ENCODE measurements at places on chromosomes 3 and 15. TPM values are rescaled to one million over a fixed set of nuclear protein-coding genes. Genes with fewer than 3 reads are reported as not detected.

DNA sequence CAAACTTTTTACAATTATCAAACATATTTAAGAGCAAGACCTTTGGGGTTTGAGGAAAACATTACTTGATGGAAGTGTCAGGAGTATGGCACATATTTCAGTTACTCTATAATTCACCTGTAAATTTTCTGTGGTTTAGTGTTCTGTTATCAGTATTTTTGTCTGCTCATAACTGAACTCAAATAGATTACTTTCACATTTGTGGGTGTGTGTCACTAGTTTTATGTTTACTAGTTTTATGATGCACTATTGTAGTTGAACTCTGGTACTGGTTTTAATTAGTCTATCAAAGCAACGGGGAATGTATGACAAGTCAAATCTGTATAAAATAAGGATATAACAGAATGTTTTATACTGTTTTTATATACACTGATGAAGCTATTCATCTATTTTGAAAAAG lies 27.2 kb downstream of the OXSM start:
- no peak for DNase-seq

GRCh38 chr15:58352026-58352929 lies 79.5 kb upstream of the LIPC start:
- no peak for DNase-seq

The ALDH1L1 gene
- 1.6 TPM for total RNA-seq

- no peak for DNase-seq
Measured at GRCh38 chr3:4739289-4740236, 239.7 kb upstream of the BHLHE40 start.

- DNase-seq: no peak
Measured at GRCh38 chr3:195348426-195349115, 77.6 kb upstream of the XXYLT1 start.

The ALDH1A2 gene
- total RNA-seq: 0.31 TPM
